ENCODE measurements at places on chromosomes 2 and 18.

DNA sequence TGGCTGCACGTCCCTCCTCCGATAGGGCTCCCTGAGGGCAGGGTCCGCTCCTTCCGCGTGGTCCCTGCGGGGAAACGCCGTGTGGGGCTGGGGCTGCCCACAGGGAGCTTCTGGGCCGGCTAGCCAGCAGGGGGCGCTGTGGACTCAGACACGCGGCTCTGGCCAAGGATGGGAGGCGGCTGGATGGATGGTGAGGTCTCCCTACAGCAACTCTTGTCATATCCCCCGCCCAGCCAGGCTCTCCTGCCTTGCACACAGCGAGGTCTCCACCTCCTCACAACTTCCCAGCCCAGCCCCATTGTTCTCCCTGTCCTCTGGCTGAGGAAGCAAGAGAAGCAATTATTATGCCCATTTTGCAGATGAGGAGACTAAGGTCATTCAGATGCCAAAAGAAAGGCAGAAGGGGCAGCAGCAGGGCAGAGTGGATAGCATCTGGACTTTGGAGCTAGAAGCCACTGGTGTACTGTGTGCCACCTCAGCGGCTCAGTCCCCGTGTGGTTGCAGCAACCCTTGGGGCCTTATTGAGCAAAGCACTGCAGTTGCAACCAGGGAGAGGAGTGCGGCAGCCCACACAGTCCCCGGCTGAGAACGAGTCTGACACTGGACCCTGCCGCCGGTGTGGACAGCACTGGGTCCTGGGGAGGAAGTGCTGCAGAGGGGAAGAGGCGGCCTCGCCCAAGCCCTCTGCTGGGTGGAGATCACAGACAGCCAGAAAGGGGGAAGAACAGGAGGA, 99.0 kb downstream of the ZFP36L2 start:
- no peak for DNase-seq

- DNase-seq, result no peak
Observed at GRCh38 chr18:74233933-74234325, 57.8 kb downstream of the CYB5A start.

- no peak for DNase-seq
Observed at GRCh38 chr18:28854964-28855363, 678.0 kb upstream of the CDH2 start.

DNA sequence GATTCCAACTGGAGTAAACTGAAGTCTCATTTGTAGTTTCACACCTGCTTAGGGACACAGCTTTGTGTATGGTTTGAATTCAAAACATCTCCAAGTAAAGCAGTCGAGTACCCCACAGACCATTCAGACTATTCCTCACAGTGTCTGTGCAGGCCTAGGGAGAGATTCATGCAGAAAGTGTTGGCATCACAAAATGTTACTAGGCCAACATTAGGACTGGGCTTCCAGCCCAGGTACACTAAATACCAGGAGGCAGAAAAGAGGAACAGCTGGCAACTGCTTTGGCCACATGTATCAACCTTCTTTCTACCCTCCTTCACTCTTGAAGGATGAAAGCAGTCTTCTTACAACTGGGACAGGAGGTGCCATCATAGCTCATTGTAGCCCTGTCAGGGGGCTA, 270.4 kb upstream of the TMEFF2 start:
- DNase-seq, result no peak

GRCh38 chr2:181474222-181474881, 17.2 kb downstream of the ITGA4 start:
- no peak for DNase-seq

Measured in ACHN (cell line).